ENCODE measurements at places on chromosomes 3 and 15. TPM values are rescaled to one million over a fixed set of nuclear protein-coding genes. Genes with fewer than 3 reads are reported as not detected.

Gene CFAP20DC
- 0.67 TPM for total RNA-seq

Gene SNX22
- 241 TPM for total RNA-seq

Gene CCR2
- total RNA-seq = 0.89 TPM

Gene SPATA12
- total RNA-seq = not detected

Gene CTNNB1
- total RNA-seq = 784 TPM

Gene PRICKLE2
- 31.5 TPM for total RNA-seq

Gene EPHB3
- total RNA-seq = 2.7 TPM

Gene P3H2
- total RNA-seq = 4.2 TPM

Gene STAB1
- 100 TPM for total RNA-seq

Gene SCN5A
- 0.13 TPM for total RNA-seq

Gene FEZF2
- not detected for total RNA-seq

Gene C3orf49
- not detected for total RNA-seq

Gene MAGEL2
- 1.6 TPM for total RNA-seq

Gene SPTSSB
- total RNA-seq = not detected

Gene PP2D1
- total RNA-seq = not detected

Gene ADAMTSL3
- 14.8 TPM for total RNA-seq

Gene CYP1A2
- 2.8 TPM for total RNA-seq

Gene DAZL
- not detected for total RNA-seq

Gene MYO5A
- 23.3 TPM for total RNA-seq

Gene NR1I2
- total RNA-seq = not detected

Gene DOCK3
- 15.7 TPM for total RNA-seq

Gene CACNA2D2
- 1.5 TPM for total RNA-seq

Gene RHOV
- total RNA-seq = not detected

Gene NISCH
- 88.2 TPM for total RNA-seq

Gene B4GALT4
- 23.4 TPM for total RNA-seq

Gene NOP10
- 159 TPM for total RNA-seq

Gene NR2F2
- total RNA-seq = 22.0 TPM

Gene SCAP
- total RNA-seq = 56.8 TPM

Gene HIGD2B
- not detected for total RNA-seq

Gene HYKK
- 15.0 TPM for total RNA-seq

Gene ROBO1
- total RNA-seq = 26.3 TPM

Gene SPINT1
- 143 TPM for total RNA-seq

Gene TRH
- not detected for total RNA-seq

Gene GOLGA8O
- 8.4 TPM for total RNA-seq

Gene ATP8B4
- total RNA-seq = 7.4 TPM

Gene ITPKA
- 1.5 TPM for total RNA-seq

Gene ESYT3
- total RNA-seq = 20.3 TPM

Gene CXCR6
- 3.8 TPM for total RNA-seq
